Fibroblast of villous mesenchyme (primary cell): ENCODE measurements at places on chromosomes 12 and 14.

DNA sequence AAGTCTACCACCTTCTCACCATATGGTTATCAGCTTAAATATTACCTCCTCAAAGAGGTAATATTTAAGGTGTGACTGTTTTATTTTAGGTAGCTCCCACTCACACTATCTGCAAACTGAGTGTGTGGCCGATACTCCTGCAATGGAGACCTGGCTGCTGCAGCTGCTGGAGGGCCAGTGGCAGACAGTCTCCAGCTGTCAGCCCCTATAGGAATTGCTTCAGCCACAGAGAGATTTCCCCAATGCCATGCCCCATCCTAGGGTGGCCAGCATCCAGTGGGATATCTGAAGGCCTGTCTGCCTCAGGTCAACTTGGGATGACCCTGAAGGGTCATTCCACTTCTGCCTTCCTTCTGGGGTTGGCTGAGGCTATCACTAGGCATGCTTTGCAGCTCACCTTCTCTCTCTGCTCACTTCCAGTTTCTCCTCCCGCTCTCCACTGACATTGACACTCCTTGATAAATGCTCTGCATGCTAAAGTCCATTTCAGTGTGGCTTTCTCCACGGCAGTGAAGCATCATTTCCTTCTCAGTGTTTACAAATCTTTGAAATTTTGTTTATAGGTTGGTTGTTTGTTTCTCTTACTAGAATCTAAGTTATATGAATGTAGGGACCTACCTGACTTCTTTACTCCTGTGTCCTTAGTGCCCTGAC lies 90.2 kb upstream of the USP44 start:
- no peak for DNase-seq

- DNase-seq, result peak; percentile 58
Measured at GRCh38 chr12:65279369-65280112, 1.1 kb downstream of the MSRB3 start.

DNA sequence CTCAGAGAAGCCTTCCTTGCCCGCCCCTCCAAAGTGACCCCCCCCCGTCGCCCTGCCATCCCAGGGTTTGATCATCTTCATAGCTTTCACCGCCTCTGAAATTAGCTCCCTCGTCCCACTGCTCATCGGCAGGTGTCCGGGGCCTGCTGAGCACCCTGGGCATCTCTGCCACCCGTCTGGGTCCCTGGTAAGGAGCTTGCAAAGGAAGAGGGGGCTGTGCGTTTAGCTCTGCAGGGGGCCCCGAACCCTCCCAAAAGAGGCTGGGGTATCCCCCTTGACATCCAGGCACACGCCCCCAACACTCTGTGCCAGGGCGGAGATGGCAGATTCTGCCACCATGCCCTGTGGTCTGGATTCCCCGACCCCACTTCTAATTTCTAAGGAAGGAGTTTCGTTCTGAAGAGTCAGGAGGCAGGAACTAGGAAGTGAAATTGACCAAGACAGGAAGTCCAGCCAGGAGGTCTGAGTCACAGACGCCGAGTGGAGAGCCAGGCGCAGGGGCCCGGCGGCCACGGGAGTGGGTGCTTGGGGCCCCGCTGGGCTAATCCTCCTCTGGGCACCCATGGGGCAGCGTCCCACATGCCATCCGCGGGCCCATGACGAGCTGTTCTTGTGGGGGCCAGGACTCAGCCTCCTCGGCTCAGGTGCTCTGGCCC lies 95.7 kb downstream of the RFLNA start:
- peak; percentile 84 for DNase-seq

- DNase-seq, result no peak
Measured at GRCh38 chr14:106505366-106505765, 979.0 kb downstream of the TMEM121 start.

- no peak for DNase-seq
Measured at GRCh38 chr14:69863083-69863482, 16.1 kb upstream of the SMOC1 start.

GRCh38 chr12:111412007-111412829 lies 6.5 kb downstream of the SH2B3 start:
- DNase-seq, result no peak

- no peak for DNase-seq
Measured at GRCh38 chr14:91356181-91356763, 61.3 kb downstream of the CCDC88C start.

GRCh38 chr12:53230108-53230845 lies 1.7 kb downstream of the RARG start:
- no peak for DNase-seq

DNA sequence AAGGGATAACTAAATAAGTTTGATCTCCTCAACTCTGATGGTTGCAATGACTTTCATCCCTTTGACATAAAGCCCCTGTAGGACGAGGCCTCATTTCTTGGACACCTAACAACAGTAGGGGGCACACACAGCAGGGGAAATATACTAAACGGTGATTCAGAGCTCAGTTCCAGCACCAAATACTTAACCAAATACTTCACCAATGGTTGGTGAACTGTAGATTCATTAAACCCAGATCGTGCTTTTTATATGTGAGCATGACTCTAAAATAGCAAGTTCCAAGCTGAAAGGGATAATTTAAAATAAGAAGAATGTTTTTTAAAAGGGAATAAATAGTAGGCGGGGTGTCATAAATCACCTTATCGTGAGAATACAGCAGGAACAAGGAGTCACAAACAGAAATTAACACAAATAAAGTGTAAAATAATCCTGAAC lies 53.2 kb downstream of the ATG2B start:
- DNase-seq, result no peak

GRCh38 chr14:38336298-38336697 lies 80.4 kb upstream of the CLEC14A start:
- DNase-seq, result no peak
